ENCODE measurements at places on chromosomes 2 and 18.

- DNase-seq: no peak
These were observed 24.3 kb downstream of the ERMN start for GRCh38 chr2:157301307-157301706.

DNA sequence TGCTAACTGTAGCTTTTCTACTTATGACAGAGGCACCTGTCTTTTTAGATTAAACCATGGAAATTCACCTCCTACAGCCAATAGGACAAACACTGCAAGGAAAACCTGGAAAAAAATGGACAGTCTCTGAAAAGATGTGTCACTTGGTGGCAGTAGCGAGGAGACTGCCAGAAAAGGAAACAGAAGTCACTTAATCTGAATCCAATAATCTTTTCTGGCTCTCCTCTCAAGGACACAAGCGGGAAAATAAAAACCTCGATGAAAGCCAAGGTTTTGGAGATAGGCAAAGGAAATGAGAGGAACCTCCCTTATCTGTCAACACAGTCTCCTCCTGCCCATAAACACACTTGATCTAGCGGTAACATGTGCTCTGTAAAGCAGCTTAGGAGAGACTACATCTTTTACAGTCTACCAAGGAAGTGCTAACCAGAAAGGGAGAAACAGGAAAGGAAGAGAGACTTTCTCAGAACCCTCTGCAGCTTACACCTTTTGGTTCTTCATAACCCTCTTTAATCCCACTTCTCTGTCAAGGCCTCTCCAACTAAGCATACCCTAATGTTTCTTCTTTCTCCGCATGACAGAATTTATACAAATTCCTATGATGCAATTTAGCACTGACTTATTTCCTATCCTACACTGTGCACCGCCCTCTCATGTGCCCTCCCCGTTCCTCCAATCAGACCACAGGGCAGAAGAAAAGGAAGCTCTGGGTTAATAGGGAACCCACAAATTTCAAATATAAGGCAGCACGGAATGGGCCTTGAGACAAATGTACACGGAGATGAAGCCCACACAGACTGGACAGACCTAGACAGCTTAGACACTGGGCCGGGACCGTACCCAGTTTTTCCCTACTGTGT is 52.8 kb downstream of the CLASP1 start:
- DNase-seq: no peak

DNA sequence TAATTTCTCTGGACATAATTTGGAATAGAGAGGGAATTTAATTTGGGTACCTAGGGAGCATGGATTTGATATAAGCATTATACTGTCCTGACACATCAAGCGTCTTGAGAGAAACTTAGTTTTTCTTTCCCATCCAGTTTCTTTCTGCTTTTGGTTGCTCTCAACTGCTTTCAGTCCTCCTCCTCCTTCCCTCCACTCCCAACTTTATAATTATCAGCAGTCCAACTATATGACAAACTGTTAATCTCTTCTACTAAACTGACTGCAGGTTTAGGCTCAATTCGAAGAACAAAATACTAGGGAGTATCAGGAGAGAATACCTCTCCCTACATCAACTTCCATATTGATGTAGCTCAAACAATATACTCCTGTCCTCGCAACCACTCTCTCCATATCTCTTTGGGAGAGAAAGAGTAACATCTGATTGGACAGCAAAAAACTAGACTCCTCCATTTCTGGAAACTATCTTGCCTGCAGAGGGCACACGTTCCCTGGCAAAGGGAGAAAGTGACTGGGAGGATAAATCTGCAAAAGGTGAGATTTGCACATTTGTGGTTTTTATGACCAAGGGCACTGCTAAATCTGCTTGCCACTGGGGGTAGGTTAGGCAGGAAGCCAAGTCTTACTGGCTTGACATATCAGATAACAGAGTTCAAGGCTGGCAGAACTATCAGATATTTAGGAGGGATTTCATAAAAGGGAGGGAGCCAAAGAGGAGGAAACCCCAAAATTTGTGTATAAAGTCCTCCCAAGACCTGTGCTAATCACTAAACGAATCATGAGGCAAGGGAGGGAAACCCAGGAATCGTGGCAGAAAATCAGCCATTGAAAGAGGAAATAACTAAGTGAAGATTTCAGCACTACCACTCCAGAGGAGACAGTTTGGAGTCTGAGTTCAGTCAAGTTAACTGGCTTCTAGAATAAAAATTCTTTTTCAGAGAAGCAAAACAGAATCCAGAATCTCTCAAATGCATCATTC is 40.0 kb downstream of the ICA1L start:
- DNase-seq: no peak

- DNase-seq: no peak
These were observed 12.0 kb upstream of the DDX1 start for GRCh38 chr2:15579641-15580040.

DNA sequence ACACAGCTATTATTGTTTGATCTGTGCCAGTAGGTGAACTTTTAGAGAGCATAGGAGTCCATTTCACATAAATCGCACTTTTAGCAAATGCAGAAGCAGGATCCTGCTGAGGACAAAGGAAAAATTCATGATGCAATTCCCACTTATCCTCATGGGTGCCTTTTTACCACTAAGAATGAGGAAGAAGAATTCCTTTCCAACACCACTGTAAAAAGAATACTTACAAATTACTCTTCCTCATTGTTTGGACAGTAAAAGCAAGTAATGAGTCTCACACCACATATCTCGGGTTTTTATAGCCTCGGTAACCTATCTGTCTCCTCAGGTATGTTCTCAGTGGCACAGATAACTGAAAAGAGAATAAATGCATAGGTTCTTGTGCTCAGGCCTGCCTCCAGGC is 238.5 kb downstream of the MTX2 start:
- DNase-seq: no peak

DNA sequence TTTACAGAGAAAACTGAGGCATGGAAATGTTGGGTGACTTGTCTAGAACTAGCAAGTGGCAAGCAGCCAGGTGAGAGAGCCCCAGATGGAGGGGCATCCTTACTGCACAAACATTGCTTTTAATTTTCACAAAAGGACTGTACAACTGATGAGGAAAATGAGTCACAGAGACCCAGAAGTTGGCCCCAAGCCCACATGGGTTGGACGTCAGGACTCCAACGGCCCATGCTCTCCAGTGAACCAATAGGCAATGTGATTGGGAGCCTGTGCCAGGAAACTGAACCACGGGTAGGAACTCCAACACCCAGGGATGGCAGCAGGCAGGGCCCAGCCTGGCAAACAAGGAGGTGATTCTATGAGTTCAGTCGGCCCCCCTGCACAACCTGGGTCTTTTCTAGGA is 50.8 kb downstream of the PID1 start:
- DNase-seq: no peak

DNA sequence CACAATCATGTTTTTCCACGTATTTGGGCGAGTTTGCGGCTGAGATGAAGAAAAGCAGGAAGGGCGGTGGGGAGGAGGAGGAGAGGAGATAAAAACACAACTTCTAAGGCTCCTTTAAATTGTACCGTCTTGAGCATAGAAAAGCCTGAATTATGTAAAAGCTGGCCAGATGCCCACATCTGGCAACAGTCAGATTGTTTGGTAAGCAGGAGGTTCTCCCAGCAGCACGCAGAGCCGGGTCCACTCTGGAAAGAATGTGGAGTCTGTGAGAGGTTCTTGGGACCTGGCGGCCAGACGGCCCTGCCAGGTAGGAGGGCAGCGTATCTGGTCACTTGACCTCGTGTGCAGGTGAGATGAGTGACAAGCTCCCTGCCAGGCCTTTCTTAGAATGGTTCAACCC is 215.3 kb upstream of the APCDD1 start:
- no peak for DNase-seq

- DNase-seq: no peak
These were observed 57.4 kb upstream of the MSH2 start for GRCh38 chr2:47345590-47345924.

- no peak for DNase-seq
These were observed 377.4 kb upstream of the DSEL start for GRCh38 chr18:67893916-67894315.

GRCh38 chr2:223970343-223971128 is 13.3 kb downstream of the MRPL44 start:
- peak; percentile 17 for DNase-seq

Measured in stimulated activated CD8-positive, alpha-beta memory T cell treated with anti-CD3 and anti-CD28 coated beads, Interleukin-4, amount 100 ng/mL, for 1 hour (primary cell).